COLO829 (cell line): ENCODE measurements at places on chromosomes 3 and 15.

DNA sequence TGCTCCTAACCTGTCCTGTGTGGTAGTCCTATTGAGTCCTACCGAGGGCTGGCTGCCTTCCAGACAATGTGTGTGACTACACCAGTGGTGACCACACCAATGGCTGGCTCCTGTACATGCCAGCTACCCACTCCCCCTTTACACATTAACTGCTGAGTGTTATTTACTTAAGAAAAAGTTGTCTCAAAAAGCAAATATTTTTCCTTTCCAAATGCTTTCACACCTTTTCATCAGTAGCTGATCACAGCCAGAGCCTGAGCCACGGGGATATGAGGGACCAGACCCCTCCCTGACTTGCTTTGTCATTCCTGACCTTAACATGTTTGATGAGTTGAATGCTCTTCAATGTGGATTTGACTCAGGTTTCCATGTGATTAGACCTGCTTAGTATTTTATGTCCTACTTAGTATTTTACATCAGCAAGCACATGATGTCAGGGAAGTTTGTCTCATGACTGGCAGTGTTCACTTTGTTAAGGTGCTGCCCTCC lies 29.6 kb upstream of the GREM1 start:
- DNase-seq, result no peak

DNA sequence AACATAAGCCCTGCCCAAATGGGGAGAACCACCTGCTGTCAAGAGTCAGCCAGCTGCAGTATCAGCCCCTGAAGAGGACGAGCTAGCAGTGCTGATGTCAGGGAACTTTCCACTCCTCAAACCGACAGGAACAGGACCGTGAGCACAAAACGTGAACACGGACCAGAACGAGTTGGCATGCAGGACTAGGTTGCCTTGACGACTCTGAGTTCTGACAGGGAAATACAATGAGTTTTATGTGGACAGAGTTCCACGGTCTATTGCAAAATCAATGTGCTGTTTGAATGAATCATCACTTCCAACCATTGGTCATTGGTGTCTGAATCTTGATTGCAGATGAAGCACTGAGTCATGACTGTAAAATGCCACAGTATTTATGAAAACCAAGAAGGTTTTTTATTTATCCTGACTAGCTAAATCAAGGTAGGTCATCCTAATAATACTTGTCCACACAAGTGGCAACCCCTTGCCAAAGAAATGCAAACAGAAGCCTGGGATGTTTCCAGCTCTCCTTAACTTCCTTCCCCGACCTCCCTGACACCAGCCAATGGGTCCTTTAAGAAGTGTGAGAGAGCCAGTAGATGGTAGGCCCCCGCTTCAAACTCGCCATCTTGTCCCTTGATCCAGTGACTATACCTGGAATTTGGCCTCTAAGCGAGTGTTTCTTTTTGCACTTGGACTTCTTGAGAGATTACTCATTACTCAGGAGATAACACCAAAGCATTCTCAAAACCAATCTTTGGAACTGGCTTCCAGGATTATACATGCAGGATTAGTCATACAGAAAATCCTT lies 119.6 kb downstream of the ASB7 start:
- peak; percentile 94 for DNase-seq

- DNase-seq, result no peak
Measured at GRCh38 chr3:8473990-8474389, 27.6 kb upstream of the LMCD1 start.

DNA sequence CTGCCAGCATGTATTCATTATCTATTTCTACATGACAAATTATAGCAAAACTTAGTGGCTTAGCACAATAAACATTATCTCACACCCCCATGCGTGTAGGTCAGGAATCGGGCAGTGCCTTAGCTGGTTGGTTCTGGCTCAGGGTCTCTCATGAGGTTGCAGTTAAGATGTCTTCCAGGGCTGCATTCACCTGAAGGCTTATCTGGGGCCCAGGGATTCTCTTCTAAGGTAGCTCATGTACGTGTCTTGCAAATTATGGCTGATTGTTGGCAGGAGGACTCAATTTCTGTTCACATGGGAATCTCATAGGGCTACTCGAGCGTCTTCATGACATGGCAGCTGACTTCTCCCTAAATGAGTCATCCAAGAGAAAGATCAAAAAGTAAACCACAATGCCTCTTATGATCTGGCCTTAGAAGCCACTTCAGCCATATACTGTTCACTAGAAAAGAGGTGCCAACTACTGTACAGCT lies 42.9 kb upstream of the TSC22D2 start:
- peak; percentile 80 for DNase-seq

DNA sequence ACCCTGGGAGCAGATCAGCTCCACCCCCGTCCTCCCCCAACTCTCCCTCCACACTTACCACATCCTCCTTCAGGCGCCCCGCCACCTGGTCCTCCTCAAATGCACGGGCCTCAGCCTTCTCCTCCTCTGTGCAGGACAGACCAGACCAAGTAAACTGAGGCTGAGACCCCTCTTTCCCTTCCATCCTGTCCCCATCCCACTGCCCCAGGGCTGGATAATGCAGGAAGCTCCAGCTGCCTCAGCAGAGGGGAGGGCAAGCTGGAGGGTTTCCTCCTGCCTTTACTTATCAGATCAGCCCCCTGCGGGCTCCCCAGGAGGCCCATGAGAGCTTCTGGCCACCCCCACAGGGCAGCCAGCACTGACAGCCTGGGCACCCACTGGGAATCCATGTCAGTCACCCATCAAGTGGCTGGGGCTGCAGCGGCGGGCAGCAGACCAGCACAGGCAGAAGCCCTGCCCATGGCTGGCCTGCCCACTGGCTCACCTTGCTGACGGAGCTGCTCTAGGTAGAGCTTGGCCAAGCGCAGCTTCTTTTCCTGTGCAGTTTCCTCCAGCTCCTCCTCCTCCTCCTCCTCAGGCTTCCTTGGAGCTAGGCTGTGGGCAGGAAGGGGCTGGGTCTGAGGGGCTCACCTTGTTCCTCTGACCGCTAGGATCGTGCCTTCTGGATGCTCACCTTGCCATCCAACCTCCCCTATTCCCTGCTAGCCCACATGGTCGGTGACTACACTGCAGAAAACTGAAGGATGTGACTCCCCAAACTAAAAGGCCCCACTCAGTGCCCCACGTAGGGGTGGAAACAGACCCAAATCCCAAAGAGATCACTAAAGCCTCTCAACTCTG lies 3.9 kb downstream of the RRP9 start:
- no peak for DNase-seq

DNA sequence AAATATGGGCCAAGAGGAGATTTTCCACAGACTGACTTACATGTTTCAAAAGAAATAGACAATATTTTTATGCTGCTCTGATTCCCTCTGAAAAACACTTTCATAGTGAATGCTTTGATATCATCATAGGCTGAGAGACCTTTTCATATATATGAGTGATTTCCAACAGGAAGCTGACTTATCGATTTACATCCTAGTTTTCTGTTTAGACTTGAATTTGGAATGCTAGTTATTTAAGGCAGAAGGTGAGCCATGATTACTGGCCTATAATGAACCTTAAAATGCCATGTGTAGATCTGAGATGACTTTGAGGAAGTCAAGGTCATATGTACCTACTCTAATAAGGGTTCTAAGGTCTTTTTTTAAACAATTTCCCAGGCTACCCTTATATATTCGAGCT lies 1126.1 kb downstream of the ROBO1 start:
- DNase-seq, result no peak

GRCh38 chr3:114958930-114959329 lies 188.2 kb downstream of the ZBTB20 start:
- no peak for DNase-seq

GRCh38 chr3:111762537-111762936 lies 96.5 kb upstream of the PHLDB2 start:
- no peak for DNase-seq

- DNase-seq, result peak; percentile 35
Measured at GRCh38 chr3:177050501-177051237, 146.6 kb downstream of the TBL1XR1 start.

- DNase-seq, result peak; percentile 57
Measured at GRCh38 chr3:40858364-40859115, 333.8 kb downstream of the ZNF621 start.

GRCh38 chr15:48002767-48003166 lies 118.0 kb upstream of the SLC24A5 start:
- no peak for DNase-seq

- no peak for DNase-seq
Measured at GRCh38 chr15:27070841-27071240, 99.9 kb downstream of the GABRG3 start.

GRCh38 chr3:148845756-148846395 lies 18.3 kb downstream of the CPB1 start:
- no peak for DNase-seq

GRCh38 chr3:186511245-186511644 lies 32.9 kb downstream of the CRYGS start:
- no peak for DNase-seq

- DNase-seq, result no peak
Measured at GRCh38 chr15:75647370-75648155, at the start of gene SNX33. SNX33 (plus strand) TSS chr15:75647912; CDS start chr15:75649103, 1,191 bp downstream.
